Purkinje cell (primary cell): ENCODE measurements at places on chromosomes 4 and X. TPM values are rescaled to one million over a fixed set of nuclear protein-coding genes. Genes with fewer than 3 reads are reported as not detected.

The PWWP3B gene
- polyA plus RNA-seq: 3.8 TPM in 1 of 2 replicates, not detected in the other

The PLP1 gene
- polyA plus RNA-seq: 23.2 and 43.0 TPM in 2 replicates

The ATP2B3 gene
- polyA plus RNA-seq: 12.9 and 14.6 TPM in 2 replicates

The ANOS1 gene
- polyA plus RNA-seq: 0.56 and 0.76 TPM in 2 replicates

The ZNF275 gene
- polyA plus RNA-seq: 2.5 and 5.3 TPM in 2 replicates

The NXF2 gene
- polyA plus RNA-seq: not detected in 2 replicates
